ENCODE measurements at places on chromosomes 3 and 15.

GRCh38 chr3:149625795-149626194 is 32.0 kb downstream of the WWTR1 start:
- DNase-seq, result no peak

GRCh38 chr15:43330780-43331087 is 361 bp upstream of the LCMT2 start:
- DNase-seq, result no peak

GRCh38 chr15:57761562-57761961 is 55.0 kb downstream of the POLR2M start:
- no peak for DNase-seq

DNA sequence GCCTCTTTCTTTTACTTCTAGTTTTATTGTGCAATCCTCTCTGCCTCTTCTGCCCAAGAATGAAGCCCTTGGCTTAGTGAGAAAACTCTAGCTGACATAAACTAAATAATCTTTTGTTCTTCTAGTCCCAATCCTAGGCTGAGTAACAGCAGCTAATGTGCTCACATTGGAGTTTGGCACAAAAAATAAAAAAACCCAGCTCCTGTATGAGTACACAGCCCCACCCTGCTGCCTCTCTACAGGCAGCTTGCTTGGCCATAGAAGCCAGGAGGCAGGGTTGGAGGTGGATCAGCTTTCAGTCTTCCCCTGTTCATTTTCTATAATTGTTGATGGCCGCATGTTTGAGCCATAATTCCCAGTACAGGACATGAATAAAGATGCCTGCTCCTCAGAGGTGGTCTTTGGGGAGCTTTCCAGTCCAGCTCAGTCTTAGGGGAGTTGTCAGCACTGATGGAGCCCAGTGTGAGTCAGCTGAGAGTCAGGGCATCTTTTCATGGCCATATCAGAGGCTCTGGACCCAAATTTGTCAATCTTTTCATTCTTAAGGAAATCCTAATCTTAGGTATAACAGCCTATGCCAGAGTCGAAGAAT is 46.7 kb downstream of the RTP1 start:
- DNase-seq, result no peak
